Sigmoid colon (tissue), 7 donors: ENCODE measurements at places on chromosomes 5 and 9. TPM values are rescaled to one million over a fixed set of nuclear protein-coding genes. Genes with fewer than 3 reads are reported as not detected.

The GPR150 gene
- total RNA-seq = not detected

The PIP5K1B gene
- 10.3 TPM for total RNA-seq

The KLF9 gene
- total RNA-seq = 184 TPM

GRCh38 chr5:171628633-171628974, 157.0 kb upstream of the SMIM23 start:
- no peaks in the 10 kb centered on the region for H3K27me3 ChIP-seq
- no peak overlapping the region for H3K27ac ChIP-seq
- H3K4me3 ChIP-seq = no peak overlapping the region
- H3K36me3 ChIP-seq = no peaks in the 10 kb centered on the region
- H3K4me1 ChIP-seq = peaks cover 9% of the 10 kb centered on the region

GRCh38 chr5:123783421-123783820, 271.4 kb downstream of the CSNK1G3 start:
- no peaks in the 10 kb centered on the region for H3K27me3 ChIP-seq
- H3K36me3 ChIP-seq = no peaks in the 10 kb centered on the region
- DNase-seq = no peak
- no peak overlapping the region for H3K27ac ChIP-seq
- H3K4me3 ChIP-seq = no peak overlapping the region

GRCh38 chr5:165188556-165189175, 1683.2 kb downstream of the MAT2B start:
- H3K36me3 ChIP-seq = no peaks in the 10 kb centered on the region
- H3K27ac ChIP-seq = no peak overlapping the region
- H3K4me3 ChIP-seq = no peak overlapping the region
- no peaks in the 10 kb centered on the region for H3K27me3 ChIP-seq

- H3K27ac ChIP-seq = no peak overlapping the region
- H3K4me1 ChIP-seq = no peaks in the 10 kb centered on the region
- no peaks in the 10 kb centered on the region for H3K36me3 ChIP-seq
- no peak for DNase-seq
- no peak overlapping the region for H3K4me3 ChIP-seq
Measured at GRCh38 chr9:109192732-109193361, 25.8 kb upstream of the FRRS1L start.

GRCh38 chr5:172086194-172086975, 79.9 kb upstream of the FBXW11 start:
- no peak overlapping the region for H3K4me3 ChIP-seq
- peak; percentile 56 for DNase-seq
- H3K36me3 ChIP-seq = no peaks in the 10 kb centered on the region
- H3K27ac ChIP-seq = no peak overlapping the region
- peaks cover 9% of the 10 kb centered on the region for H3K4me1 ChIP-seq
- H3K27me3 ChIP-seq = no peaks in the 10 kb centered on the region

- peaks cover 12% of the 10 kb centered on the region for H3K4me1 ChIP-seq
- peaks cover 25% of the 10 kb centered on the region for H3K27me3 ChIP-seq
- H3K27ac ChIP-seq = no peak within 1 kb of the TSS
- H3K4me3 ChIP-seq = peak within 1 kb of the TSS; percentile 17
- H3K36me3 ChIP-seq = no peaks in the 10 kb centered on the region
- no peak for DNase-seq
Measured at GRCh38 chr5:76082772-76083554, at the start of gene SV2C. Gene SV2C (plus strand): TSS chr5:76083383. CDS start chr5:76131751, 48,368 bp downstream.

DNA sequence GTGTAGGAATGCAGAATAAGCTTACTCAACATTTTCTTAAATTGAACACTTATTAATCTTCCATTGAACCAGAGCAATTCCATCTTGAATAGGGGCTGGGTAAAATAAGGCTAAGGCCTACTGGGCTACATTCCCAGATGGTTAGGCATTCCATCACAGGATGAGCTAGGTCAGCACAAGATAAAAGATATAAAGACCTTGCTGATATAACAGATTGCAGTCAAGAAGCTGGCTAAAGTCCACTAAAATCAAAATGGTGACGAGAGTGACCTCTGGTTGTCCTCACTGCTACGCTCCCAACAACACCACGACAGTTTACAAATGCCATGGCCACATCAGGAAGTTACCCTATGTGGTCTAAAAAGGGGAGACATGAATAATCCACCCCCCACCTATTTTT, 156.1 kb downstream of the NXNL2 start:
- no peak overlapping the region for H3K27ac ChIP-seq
- no peak for DNase-seq
- no peaks in the 10 kb centered on the region for H3K27me3 ChIP-seq
- no peaks in the 10 kb centered on the region for H3K36me3 ChIP-seq

DNA sequence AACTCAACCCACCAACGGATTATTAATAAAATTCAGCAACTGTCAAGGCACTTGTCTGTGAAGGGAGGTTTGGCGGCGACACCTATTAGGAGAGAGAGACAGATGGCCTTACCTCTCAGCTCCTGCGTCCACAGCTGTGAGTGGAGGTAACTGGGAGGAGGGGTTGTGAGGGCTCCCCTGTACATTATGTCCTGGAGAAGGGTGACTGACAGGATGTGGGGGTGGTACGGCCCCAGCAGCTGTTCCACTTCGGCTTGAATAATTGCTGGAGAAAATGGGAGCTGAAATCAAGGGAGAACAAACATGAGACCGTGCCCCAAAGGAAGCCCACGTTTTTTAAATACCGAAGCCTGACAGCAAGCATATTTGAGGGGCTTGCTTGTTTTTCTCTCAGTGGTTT, 353.5 kb upstream of the RFX3 start:
- DNase-seq = no peak
- H3K4me1 ChIP-seq = no peaks in the 10 kb centered on the region
- no peak overlapping the region for H3K4me3 ChIP-seq
- no peaks in the 10 kb centered on the region for H3K27me3 ChIP-seq
